Left colon (tissue), 2 donors: ENCODE measurements at places on chromosomes 2 and 18. TPM values are rescaled to one million over a fixed set of nuclear protein-coding genes. Genes with fewer than 3 reads are reported as not detected.
A peak's percentile ranks its signal among the peaks of the same experiment; 100 is the strongest.

B3GNT7 gene
- 461 TPM for total RNA-seq

PPIL3 gene
- total RNA-seq: 29.4 TPM

NDUFB3 gene
- 153 TPM for total RNA-seq

CCDC150 gene
- total RNA-seq: 5.8 TPM

SERPINB4 gene
- not detected for total RNA-seq

MC4R gene
- total RNA-seq: not detected

IMPA2 gene
- 135 TPM for total RNA-seq

TMEM198 gene
- total RNA-seq: 1.4 TPM

TTC32 gene
- total RNA-seq: 9.8 TPM

DYNAP gene
- not detected for total RNA-seq

UCN gene
- total RNA-seq: 0.56 TPM

TRAK2 gene
- total RNA-seq: 73.7 TPM

BBS5 gene
- total RNA-seq: 1.4 TPM

HSBP1L1 gene
- 42.4 TPM for total RNA-seq

EGR4 gene
- not detected for total RNA-seq

DNA sequence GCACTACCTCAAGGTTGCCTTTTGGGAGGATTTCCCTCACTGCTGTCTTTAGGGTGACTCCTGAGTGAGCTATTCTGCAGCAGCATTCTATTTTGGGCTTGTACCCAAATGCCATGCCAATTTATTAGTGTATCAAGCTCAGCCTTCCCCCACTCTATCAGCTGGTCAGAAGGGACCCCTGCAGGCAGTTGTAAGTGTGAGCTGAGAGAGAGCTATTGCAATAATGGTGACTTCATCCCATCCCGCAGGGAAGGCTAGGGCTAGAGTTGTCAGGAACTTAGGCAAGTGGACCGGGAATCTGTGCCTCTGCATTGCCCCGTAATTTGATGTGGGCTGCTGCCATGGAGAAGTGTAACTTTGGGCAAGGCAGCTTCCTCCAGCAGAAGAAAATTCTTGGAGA is 1.8 kb upstream of the CRYGB start:
- no peak for DNase-seq

DNA sequence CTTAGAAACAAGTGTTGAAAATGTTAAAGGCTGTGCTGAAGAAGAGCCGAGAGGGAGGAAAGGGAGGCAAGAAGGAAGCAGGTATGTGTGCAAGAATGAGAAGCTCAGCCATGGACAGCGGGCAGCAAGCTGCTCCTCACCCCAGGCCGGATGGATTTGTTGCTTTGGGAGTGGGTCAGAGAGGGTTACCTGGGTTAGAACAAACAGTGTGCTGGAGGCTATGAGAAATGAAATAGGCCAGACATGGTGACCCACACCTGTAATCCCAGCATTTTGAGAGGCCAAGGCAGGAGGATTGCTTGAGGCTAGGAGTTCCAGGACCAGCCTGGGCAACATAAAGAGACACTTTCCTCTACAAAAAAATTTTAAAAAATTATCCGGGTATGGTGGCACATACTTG is 97.5 kb downstream of the TANC1 start:
- DNase-seq: no peak

- DNase-seq: no peak
Observed at GRCh38 chr2:106536490-106536889, 49.3 kb downstream of the CD8B2 start.

GRCh38 chr2:85264471-85264870 is 63.3 kb downstream of the TGOLN2 start:
- no peak for DNase-seq

DNA sequence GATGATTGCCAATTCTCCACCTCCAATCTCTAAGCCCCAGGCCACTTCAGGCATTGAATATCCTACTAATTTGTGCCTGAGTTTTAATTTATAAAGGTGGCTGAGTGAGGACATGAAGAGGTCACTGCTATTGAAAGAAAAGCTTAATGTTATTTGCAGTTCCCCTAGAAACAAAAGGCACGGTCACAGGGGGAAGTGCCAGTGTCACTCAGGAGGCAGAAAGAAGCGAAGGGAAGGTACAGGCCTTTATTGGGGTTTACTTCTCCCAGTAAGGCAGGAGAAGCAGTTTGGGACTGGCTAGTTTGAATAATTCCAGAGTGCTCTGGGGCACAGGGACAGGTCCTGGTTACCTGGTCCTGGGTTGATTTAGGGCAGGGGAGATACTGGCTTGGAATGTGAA is 1.7 kb upstream of the ABHD1 start:
- no peak for DNase-seq

DNA sequence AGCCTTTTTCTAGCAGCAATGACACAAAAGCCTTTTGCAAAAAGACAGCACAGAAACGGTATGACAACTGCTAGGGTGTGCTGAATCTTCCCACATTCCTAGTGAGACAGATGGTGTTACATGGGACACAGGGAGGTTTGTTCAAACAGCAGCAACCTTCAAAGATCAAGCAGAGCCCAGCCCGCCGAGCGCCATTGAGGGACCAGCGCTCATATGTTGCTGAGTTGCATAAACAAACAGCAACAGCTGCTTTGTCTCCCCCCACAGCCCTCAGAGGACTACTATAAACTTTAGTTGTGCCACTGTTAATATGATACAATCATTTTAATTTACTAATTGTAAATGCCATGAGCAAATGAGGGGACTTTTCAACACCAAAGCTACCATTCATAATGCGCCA is 117.7 kb downstream of the ZEB2 start:
- no peak for DNase-seq

GRCh38 chr18:2979871-2980790 is 32.8 kb downstream of the LPIN2 start:
- no peak for DNase-seq

- DNase-seq: peak; percentile 51
Observed at GRCh38 chr2:226411727-226412360, 387.8 kb downstream of the IRS1 start.

GRCh38 chr18:57077786-57078552 is 68.9 kb upstream of the BOD1L2 start:
- DNase-seq: no peak

DNA sequence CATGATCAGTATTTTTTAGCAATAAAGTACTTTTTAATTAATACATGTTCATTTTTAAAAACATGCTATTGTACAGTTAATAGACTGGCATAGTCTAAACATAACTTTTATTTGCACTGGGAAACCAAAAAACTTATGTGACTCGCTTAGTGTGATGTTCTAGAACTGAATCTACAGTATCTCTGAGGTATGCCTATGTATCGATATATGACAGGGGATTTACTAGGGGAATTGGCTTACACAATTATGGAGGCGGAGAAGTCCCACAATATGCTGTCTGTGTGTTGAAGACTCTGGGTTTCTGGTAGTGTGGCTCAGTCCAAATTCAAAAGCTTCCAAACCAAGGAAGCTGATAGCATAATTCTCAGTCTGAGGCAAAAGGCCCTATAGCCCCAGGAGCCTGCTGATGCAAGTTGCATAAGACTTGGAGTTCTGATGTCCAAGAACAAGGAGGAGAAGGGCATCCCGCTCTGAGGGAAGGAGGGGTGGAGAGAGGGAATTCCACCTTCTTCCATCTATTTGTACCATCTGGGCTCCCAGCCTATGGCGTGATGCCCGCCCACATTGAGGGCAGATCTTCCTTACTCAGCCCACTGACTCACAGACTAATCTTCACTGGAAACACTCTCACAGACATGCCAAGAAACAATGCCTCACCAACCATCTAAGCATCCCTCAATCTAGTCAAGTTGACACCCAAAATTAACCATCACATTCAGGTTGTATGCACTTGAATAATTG is 27.5 kb downstream of the ZNF638 start:
- no peak for DNase-seq

- no peak for DNase-seq
Observed at GRCh38 chr2:130304726-130305125, 38.0 kb upstream of the IMP4 start.

- DNase-seq: peak; percentile 83
Observed at GRCh38 chr2:72895759-72896281, 8.6 kb downstream of the SPR start.

DNA sequence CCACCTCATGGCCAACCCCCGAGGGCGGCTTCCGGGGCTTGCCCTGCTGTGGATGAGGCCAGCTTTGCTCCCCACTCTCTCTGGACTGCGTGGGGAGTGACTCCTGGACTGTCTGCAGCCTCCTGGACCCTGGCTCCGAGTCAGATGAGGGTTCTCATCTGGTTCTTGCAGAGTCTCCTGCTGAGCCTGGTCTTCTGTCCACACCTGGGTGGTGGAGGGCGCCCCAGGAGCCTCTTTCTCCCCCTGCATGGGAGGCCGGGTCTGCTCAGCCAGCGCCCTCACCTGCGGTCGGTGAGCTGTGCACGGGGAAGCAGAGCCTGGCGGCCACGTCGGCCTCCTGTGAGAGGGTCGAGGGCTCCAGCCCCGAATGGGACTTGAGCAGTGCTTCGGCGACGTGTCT is 78.3 kb downstream of the RTP5 start:
- no peak for DNase-seq

DNA sequence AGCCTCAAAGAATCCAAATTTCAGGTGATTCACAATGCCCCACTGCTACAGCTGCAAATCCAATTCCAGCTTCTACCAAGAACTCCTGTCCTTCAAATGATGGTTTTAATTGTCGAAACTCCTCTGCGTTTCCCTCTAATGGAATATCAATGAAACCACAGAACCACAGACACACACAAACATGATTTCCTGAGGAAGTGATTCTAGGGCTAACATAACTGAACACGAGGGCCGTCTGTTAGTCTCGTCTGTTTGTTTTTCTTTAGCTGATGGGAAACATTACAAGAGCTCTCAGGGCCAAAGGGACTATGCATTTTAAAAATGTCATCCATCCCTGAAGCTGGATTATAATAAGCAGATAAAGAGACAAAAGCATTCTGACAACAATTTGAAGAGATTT is 59.4 kb downstream of the RNF152 start:
- no peak for DNase-seq

DNA sequence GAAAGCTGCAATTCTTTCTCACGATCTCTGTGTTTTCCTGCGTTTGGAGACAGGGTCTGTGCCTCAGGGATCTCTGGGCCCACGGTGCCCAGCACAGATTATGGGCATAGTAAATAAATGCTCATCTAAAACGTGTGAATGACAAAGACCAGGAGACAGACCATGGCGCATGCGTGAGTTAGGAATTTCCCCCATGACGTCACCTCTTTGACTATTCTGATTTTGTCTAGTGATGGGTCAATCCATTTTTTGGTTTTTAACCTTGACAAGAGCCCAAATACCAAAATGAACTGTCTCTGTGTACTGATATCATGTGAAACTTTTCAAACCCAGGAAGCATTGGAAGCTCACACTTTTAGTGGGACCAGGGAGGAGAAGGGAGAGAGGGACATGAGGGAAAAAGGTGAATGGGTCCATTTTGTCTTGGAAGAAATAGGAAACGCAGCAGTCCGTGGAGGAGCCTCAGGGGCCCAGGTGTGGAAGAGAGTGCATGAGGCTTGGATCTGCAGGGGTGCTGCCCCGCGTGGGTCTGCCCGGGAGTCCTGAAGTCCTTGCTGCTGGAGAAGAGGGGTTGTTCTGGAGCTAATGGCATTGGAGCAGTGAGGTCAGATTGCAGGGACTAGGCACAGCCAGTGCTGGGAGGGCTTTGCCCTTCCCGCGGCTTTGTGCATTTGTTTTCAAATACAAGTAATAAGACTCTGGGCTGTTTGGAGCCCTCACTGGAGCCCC is 172.2 kb downstream of the ASB1 start:
- DNase-seq: no peak

GRCh38 chr2:83536556-83536955 is 922.5 kb downstream of the SUCLG1 start:
- DNase-seq: no peak

- DNase-seq: no peak
Observed at GRCh38 chr2:69966496-69966895, 5.1 kb upstream of the ASPRV1 start.

- DNase-seq: no peak
Observed at GRCh38 chr2:197399887-197400540, 34.8 kb downstream of the SF3B1 start.

- no peak for DNase-seq
Observed at GRCh38 chr2:133266926-133267590, 301.2 kb downstream of the NCKAP5 start.

GRCh38 chr18:63213331-63213900 is 106.2 kb downstream of the BCL2 start:
- DNase-seq: no peak

- no peak for DNase-seq
Observed at GRCh38 chr2:96204836-96205624, 3.6 kb downstream of the STARD7 start.
